ENCODE measurements at places on chromosomes 1 and 21.
A peak's percentile ranks its signal among the peaks of the same experiment; 100 is the strongest.

GRCh38 chr1:3402258-3403010 is 52.0 kb upstream of the ARHGEF16 start:
- DNase-seq, result no peak

GRCh38 chr1:35587736-35588135 is 14.6 kb downstream of the TFAP2E start:
- no peak for DNase-seq

DNA sequence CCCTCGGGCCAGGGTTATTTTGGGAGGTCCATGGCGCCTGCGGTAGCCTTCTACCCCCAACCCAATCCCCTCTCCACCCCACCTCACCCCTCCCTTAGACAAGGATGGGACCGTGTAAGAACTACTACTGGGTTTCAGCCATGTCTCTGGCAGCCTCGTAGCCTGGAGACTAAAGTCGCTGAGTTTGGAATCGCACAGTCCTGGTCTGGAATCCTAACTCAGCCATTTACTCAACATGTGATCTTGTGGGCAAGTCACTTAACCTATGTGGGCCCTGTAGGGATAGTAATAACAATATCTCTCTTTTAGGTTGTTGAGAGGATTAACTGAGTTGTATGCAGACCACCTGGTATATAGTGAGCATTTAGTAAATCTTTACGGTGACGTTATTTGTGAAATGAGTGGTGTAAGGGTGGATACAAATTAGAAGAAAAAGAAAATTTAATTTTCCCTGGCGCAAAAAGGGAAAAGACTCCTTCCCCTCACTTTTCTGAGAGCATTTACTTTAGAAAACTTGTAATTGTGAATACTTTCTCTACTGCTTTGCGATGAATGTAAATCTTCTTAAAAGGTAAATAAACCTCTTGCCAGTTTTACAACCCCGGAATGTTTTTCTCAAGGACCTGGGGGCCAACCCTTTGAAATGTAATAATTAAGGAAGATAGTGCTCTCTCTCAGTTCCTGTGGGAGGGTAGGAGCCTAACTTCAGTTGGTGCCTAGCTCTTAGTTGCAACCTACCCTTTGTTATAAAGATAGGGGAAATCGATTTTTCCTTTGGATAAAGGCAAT is 615 bp upstream of the MRPS15 start:
- no peak for DNase-seq

GRCh38 chr21:21712748-21713520 is 714.7 kb downstream of the NCAM2 start:
- no peak for DNase-seq

DNA sequence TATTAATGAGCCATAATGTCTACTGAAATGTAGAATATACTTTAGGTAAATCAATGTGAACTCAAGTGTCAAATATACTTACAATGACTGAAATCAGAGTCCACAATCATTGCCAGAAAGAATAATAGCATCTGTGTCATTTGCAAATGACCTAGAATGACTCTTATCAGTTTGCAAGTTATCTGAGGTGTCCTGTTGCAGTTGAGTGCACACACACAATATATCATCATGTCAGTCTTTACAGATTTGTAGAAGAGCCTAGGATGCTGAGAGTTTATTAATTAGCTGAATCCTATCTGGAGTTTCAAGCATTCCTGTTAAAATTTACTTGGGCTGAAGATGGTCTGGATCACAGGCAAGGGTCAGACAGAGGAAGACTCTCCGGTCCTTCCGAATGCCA is 324.0 kb upstream of the GREM2 start:
- DNase-seq, result no peak

GRCh38 chr21:36463204-36463603 is 16.7 kb downstream of the CLDN14 start:
- DNase-seq, result no peak

- DNase-seq, result no peak
Observed at GRCh38 chr1:1927751-1928150, 8.7 kb upstream of the TMEM52 start.

DNA sequence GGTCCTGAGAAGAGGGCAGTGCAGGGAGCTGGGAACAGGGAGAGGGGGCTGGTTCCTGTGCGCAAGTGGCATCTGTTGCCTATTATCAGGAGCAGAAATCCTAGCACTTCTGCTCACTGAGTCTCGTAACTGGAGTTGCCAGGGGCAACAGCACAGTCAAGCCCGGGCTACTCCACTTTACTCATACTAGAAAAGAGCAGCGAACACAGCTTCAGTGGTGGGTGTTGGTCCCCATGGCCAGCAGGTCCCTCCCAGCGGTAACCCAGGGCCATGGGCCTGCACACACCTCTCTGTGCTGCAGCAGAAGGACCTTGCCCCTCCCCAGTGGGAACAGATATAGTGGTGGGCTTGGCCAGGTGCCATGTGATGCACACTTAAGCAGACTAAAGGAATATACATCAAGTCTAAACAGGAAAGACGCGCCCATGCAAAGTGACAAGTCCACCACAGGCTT is 8.5 kb downstream of the PYCR2 start:
- DNase-seq, result no peak

DNA sequence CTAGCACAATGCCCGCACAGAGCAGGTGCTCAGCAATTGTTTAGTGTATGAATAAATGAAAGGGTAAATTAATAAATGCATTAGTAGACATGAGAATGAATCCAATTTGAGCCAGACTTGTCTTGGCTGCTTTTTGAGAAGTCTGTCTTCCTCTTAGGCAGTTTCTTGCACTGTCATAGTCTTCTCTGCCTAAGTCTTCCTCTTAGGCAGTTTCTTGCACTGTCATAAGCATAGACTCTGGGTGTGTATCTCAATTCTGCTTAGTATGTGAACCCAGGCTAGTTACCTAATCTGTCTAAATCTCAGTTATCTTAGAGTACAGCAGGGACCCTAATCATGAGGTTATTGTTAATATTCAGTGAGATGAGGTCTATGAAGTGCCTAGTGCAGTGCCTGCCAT is 27.2 kb downstream of the NHLH2 start:
- DNase-seq, result no peak

DNA sequence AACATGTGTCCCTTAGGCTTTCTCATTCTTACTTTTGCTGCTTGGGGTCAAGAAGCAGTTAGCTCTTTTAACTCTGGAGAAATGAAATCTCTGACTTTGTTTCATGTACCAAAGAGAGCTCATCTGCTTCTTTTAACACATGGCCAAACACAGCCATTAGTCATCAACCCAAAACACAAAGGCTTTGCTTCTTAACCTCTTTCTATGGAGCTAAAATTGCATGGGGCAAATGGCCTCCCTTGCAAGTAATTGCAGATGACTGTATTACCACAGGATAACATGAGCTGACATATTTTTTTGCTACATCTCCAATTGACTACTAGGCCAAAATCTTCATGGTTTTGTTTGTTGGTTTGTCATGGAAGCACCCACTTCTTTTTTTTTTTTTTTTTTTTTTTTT is 300.9 kb downstream of the BRINP3 start:
- no peak for DNase-seq

DNA sequence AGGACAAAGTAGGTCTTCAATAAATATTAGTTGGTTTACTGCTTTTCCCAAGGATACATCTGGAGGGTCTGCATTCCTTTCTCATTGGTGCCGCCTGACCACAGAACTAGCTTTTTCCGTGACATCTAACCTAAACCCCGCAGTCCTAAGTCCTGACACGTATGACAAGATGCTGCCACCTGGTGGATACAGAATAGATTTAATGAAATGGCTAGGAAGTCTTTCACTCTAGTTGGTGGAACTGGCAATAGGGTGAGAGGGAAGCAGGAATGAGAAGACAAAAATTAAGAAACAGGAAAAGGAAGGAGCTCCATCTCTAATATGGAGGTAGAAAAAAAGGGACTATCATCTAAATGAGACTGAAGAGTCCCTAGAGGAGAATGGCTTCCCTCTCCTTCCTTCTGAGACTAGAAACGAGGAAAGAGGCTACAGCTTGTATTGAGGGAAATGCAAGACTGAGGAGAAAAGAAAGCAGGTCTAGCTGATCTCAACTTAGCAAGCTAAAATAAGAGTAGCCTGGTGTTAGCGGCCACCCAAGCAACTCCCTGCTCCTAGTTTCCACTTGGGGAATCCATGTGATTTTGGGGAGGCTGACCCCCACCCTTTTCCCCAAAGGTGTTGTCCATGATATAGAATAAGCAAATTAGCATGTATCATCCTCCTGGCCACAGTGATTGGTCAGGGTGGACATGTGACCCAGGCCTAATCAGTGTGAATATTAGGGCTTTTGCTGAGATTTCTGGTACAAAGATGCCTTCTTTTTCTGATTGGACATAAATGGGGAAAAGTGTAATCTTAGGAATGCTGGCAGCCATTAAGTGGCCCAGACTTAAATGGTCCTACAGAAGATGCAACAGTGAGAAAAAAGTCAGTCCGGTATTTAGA is 5.9 kb downstream of the RFX5 start:
- DNase-seq, result peak; percentile 30

DNA sequence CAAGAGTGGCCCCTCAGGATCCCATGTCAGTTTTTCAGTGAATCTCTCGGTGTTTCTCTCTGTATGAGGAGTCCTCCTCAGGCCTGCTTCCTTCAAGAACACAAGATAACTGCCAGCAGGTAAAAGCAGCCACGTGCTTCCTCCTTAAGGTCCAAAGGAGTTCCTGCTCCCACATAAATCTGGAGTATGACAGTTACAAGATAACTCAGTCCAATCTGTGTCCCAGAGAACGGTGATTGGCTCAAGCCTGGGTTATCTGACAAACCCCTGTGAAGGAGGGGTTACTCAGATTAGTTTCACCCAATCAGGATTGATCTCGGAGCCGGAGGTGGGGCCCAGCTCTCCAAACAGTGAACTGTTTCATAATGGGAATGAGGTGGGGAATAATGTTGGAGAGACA is 5.8 kb upstream of the ANKRD13C start:
- no peak for DNase-seq

All from activated CD4-positive, CD25-positive, alpha-beta regulatory T cell treated with anti-CD3 and anti-CD28 coated beads, Interleukin-2, amount 50 U/mL, for 16 hours (primary cell).